ENCODE measurements at places on chromosomes 12 and 14.
A peak's percentile ranks its signal among the peaks of the same experiment; 100 is the strongest.

DNA sequence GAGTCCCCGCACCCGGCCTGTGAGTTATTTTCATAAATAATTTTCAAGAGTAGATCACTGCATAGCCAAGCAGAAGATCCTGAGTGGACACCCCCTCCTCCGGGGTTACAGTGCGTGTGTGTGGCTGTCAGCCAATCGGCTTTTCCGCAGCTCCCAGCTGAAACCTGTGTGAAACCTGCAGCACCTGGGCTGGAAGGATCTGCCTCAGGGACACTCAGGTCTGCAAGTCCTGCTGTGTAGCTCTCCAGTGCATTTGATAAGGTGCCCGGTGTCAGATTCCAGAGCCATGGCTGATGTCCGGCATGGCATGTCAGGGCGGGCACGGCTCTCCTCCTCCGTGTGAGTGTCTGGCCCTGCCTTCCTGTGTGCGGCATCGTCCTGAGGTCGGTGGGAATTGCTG is 124.8 kb downstream of the GLT1D1 start:
- no peak for DNase-seq

- no peak for DNase-seq
Measured at GRCh38 chr12:57456737-57457490, 1.8 kb downstream of the INHBE start.

GRCh38 chr14:39175445-39176262 is 600 bp downstream of the PNN start:
- no peak for DNase-seq

- peak; percentile 65 for DNase-seq
Measured at GRCh38 chr12:57836442-57837375, 9.8 kb downstream of the CTDSP2 start.

GRCh38 chr12:2373307-2373706 is 320.5 kb downstream of the CACNA1C start:
- no peak for DNase-seq

GRCh38 chr14:76051717-76052465 is 66.3 kb downstream of the IFT43 start:
- DNase-seq = no peak

- no peak for DNase-seq
Measured at GRCh38 chr12:62922539-62922938, 12.4 kb downstream of the PPM1H start.

DNA sequence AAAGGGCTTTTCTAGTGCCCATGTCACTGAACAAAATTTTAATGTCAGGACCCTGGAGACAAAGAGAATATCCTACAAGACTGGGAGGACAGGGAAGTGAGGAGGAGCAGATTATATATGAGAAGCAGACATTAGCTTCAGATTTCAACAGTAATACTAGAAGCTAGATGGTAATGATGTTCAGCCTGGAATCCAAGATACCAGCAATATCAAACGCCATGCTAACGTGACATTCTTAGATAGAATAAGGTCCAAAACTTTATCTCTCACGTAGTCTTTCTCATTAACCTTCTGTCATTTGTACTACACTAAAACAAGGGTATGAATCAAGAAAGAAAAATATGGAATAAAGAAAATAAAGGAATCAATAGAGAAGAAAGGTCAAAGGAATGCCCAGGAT is 18.7 kb downstream of the SOS2 start:
- no peak for DNase-seq
